ENCODE measurements at places on chromosomes 2 and 18.

DNA sequence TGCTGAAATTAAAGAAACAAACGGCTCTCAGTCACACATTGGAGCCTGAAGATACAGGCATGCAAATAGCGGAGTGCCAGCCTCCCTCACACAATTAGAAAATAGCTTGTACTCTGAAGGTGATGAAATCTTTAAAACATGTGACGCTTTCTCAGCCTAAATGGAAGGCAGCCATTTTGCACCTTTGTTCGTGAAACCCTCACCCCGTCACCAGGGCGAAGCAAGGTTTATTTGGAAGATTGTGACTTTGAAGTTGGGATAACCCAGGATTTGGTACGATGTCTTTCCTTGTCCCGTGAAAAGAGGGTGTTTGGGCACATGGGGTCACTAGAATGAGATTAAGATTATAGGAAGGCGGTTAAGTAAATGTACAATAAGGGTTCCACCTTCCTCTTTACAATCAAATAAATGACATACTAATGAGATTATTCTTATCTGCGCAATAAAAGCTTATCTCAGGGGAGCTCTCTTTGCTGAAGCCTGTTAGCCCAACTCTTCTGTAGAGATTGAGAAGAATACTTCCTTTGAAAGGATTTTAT lies 4.2 kb downstream of the SH3BP4 start:
- no peak for DNase-seq

GRCh38 chr2:181672255-181673008 lies 7.9 kb downstream of the NEUROD1 start:
- no peak for DNase-seq

DNA sequence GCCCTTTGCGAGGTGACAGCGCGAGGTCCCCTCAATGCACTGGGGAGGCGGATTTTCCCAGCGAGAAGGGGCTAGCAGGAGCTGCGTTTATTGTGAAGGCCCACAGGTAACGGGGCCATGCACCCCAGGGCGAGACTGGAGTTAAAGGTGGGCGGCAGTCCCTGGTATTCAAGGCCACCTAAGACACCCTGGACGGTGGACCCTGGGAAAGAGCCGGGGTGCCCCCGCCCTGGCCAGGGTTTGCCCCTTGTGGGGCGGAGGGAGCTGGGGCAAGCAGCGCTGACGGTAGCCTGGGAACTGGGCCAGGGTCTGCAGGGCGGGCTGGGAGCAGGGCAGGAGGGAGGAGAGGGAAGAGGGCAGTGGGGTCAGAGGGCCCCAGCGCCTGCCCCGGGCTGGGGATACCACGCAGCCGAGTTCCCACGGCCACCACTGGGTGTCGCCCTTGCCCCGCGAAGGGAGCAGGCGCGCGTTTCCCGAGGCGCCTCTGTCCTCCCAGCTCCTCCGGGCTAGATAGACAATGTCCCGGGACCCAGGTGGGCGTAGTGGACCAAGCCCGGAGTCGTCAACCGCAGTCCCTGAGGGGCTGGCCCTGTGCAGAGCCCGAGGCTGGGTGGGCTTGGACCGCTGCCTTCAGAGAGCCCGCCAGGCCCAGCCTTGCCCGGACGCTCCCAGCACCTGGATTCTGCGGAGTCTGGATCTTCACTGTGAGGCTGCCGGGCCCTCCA lies 80.2 kb downstream of the SMAD4 start:
- DNase-seq, result peak; percentile 45

DNA sequence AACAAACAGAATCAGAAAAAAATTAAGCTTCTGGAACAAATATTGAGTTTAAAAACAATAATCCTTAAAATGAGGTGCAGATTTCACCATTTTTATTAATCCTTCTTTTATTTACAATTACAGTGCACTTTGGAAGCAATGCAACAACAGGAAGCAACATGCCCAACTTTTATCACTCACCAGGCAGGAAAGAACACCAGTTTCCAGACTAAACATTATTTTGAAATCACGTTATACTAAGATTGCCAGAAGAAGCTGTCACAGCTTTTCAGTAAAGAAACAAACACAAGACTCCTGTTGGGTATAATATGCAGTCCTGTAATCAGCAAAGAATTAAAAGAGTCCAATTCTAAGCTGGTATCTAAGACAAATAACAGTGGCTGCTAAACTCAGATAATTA lies 137.9 kb upstream of the ZC3H15 start:
- DNase-seq, result no peak
